Stimulated activated CD4-positive, alpha-beta T cell treated with anti-CD3 and anti-CD28 coated beads, Interleukin-15, amount 100 ng/mL, for 1 hour (primary cell): ENCODE measurements at places on chromosomes 2 and 18.

DNA sequence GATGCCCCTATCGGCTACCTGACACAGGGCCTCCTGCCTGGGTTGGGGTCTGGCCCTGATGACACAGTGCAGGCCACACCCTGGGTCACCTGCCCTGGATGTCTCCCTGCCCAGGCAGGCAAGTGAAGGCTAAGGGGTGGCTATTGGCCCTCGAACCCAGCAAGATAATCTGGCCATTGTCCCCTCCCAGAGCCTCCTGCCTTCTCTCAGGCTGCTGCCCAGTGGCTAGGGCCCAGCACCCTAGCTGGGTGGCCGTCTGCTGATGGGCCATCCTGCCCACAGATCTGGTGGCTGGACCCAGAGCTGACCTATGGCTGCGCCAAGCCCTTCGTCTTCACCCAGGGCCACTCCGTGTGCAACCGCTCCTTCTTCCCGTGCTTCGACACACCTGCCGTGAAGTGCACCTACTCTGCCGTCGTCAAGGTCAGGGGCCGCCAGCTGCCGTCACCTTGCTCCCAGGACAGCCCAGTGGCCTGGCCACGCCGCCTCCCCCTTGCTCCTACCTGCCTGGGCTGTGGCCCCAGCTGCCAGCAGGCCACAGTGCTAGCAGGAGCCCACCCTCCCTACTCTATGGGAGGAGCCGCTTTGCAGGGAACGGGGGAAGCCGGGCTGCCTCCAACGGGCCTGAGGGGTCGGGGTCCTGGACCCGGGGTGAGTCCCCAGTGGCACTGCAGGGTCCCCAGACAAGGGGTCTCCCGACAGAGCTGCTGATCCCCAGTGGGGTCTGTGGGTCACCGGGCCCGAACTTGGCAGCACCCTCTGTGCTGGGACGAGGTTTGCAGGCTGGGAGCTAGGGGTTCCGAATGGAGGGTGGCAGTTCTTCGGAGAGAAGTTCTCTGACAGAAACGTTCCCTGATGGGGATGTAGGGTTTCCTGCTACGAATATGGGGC lies 4.1 kb downstream of the RNPEPL1 start:
- DNase-seq, result no peak

DNA sequence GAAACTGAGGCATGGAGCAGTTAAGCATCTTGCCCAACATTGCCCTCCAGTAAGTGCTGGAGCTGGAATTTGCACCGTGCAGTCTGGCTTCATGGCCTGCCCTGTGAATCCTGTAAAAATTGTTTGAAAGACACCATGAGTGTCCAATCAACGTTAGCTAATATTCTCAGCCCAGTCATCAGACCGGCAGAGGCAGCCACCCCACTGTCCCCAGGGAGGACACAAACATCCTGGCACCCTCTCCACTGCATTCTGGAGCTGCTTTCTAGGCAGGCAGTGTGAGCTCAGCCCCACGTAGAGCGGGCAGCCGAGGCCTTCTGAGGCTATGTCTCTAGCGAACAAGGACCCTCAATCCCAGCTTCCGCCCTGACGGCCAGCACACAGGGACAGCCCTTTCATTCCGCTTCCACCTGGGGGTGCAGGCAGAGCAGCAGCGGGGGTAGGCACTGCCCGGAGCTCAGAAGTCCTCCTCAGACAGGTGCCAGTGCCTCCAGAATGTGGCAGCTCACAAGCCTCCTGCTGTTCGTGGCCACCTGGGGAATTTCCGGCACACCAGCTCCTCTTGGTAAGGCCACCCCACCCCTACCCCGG lies 1.3 kb downstream of the PROC start:
- DNase-seq, result no peak

- no peak for DNase-seq
These were observed 639.7 kb downstream of the TDRD15 start for GRCh38 chr2:21763501-21763900.

DNA sequence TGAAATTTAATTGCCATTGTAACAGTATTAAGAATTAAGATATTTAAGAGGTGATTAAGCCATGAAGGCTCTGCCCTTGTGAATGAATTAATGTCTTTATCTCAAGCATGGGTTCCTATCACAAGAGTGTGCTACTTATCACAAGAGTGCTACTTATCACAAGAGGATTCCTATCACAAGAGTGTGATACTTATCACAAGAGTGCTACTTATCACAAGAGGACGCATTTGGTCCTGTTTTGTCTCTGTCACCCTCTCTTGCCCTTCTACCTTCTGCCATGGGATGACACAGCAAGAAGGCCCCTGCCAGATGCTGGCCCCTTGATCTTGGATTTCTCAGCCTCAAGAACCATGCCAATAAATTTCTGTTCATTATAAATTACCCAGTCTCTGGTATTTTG lies 13.2 kb upstream of the COL5A2 start:
- DNase-seq, result no peak

GRCh38 chr18:10249270-10249669 lies 205.2 kb upstream of the APCDD1 start:
- no peak for DNase-seq

GRCh38 chr2:235026649-235027557 lies 75.1 kb downstream of the SH3BP4 start:
- no peak for DNase-seq

DNA sequence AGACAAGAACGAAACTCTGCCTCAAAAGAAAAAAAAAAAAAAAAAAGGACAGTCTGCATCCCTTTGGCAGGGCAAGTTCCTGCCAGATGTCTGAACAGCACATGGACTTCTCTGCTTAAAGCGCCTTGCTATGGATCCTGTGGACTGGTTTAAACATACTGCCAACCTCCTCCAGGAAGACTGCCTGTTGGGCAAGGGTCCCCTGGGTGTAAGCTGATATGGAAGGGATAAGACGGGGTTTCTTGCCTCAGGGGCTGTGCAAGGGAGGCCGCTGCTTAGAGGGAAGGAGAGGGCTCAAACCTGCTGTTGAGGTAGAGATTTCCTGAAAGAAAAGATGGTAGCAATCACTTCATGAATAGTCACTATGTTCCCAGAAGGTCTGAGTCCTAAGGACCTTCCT lies 22.2 kb downstream of the SKA1 start:
- no peak for DNase-seq

- no peak for DNase-seq
These were observed 3.9 kb upstream of the SERPINB2 start for GRCh38 chr18:63883617-63884016.

- DNase-seq, result no peak
These were observed 39.6 kb downstream of the ITGAV start for GRCh38 chr2:186629250-186629996.

DNA sequence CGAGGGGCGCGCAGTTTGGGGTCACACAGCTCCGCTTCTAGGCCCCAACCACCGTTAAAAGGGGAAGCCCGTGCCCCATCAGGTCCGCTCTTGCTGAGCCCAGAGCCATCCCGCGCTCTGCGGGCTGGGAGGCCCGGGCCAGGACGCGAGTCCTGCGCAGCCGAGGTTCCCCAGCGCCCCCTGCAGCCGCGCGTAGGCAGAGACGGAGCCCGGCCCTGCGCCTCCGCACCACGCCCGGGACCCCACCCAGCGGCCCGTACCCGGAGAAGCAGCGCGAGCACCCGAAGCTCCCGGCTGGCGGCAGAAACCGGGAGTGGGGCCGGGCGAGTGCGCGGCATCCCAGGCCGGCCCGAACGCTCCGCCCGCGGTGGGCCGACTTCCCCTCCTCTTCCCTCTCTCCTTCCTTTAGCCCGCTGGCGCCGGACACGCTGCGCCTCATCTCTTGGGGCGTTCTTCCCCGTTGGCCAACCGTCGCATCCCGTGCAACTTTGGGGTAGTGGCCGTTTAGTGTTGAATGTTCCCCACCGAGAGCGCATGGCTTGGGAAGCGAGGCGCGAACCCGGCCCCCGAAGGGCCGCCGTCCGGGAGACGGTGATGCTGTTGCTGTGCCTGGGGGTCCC lies at the start of gene ITGA4:
Gene ITGA4, plus strand, starts transcription at position 266 of the 620 bp plus-strand sequence. Its CDS starts 269 bp downstream, at position 535.
- DNase-seq, result peak; percentile 74

- no peak for DNase-seq
These were observed 13.3 kb upstream of the CAPN13 start for GRCh38 chr2:30820381-30821055.

- DNase-seq, result no peak
These were observed 9.5 kb downstream of the PRKRA start for GRCh38 chr2:178441426-178441825.

- no peak for DNase-seq
These were observed 39.6 kb downstream of the HDHD2 start for GRCh38 chr18:47110492-47111274.

- DNase-seq, result no peak
These were observed 418.9 kb downstream of the IRS1 start for GRCh38 chr2:226380679-226381078.

- no peak for DNase-seq
These were observed 565.2 kb upstream of the ID2 start for GRCh38 chr2:8116661-8117060.

DNA sequence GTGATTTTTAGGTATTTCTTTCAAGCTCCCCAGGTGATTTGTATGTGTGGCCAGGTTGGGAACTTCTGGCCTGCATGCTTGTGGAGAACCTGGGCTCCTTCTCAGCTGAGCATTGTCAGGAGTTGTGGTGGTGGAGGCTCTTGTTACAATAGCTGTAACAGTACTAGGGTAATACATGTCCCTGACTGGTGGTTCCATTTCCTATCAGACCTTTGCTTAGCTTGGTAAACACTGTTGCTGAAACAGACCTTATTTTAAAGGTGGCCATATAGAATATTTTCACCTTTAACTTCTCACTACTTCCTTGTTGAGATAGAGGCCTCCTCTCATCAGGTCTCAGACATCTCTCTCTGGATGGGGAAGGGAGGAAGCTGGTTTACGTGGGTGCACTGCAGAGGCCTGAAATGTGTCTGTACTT lies 79.2 kb downstream of the SETBP1 start:
- no peak for DNase-seq

GRCh38 chr2:235218486-235218907 lies 266.7 kb downstream of the SH3BP4 start:
- no peak for DNase-seq

- DNase-seq, result no peak
These were observed 179.7 kb downstream of the ANAPC1 start for GRCh38 chr2:111704246-111704645.

DNA sequence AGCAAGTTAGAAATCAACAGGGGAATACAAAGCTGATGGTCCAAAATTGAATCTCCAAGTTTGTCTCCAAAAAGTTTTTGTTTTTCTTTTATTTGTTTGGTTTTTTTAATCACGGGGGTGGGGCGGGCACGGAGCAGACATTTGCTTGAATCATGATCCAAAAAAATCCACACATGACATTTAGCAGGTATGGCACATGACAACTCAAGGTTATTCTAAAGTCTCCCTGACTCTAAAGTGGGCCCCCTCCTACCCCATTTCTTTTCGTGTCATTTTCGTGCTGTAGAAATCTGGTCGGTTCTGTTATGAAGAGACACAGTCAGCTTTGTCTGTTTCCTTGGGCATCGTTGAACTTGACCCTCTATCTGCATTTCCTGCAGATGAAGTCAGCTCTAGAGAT lies 14.6 kb downstream of the RNU4ATAC start:
- DNase-seq, result no peak

DNA sequence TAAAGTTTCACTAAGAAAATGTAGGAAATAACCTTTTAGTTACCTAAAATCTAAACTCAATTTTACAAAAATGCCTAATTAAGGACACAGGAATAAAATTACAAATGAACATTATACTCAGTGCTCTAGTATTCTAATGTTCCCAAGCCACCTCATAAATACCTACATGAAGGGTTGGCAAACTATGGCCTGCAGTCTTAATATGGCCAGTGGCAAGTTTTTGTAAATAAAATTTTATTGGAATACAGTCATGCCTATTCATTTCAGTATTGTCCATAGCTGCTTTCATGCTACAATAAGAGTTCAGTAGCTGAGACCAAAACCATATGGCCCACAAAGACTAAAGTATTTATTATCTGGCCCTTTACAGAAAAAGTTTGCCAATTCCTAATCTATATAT lies 53.8 kb downstream of the SS18 start:
- DNase-seq, result no peak

GRCh38 chr2:41197781-41198180 lies 745.9 kb upstream of the SLC8A1 start:
- DNase-seq, result no peak

GRCh38 chr18:68740966-68741365 lies 26.1 kb upstream of the TMX3 start:
- DNase-seq, result no peak

DNA sequence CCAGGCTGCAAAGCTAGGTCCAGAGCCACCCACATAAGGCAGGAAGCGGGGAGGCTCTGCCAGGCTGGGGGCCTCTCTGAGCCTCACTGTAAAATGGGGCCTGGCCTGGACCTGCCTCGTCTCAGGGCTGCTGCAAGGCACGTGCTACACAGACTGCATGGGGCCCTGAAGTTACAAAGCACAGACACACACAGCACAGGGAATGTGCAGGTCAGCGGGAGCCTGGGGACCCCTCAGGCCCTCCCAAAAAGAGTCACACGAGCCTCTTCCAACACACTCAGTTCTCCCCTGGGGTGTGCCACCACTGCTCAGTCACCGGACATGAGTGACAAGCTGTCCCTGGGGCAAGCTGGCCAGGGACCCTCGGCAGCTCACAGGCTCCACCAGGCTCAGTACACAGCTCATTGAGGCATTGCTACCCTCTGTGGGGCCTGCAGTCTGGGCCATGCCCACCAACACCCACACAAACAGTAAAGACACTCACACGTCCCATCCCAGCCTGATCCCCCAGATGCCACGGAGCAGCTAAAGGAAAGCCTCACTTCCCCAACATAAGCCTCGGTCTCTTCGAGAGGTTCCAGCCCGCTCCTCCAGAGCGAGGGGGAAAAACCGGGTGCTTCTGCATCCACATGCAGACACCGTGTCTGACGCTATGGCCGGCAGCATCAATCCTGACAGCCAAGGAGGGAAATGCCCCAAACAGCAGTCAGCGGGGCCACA lies 33.7 kb downstream of the BOK start:
- no peak for DNase-seq

DNA sequence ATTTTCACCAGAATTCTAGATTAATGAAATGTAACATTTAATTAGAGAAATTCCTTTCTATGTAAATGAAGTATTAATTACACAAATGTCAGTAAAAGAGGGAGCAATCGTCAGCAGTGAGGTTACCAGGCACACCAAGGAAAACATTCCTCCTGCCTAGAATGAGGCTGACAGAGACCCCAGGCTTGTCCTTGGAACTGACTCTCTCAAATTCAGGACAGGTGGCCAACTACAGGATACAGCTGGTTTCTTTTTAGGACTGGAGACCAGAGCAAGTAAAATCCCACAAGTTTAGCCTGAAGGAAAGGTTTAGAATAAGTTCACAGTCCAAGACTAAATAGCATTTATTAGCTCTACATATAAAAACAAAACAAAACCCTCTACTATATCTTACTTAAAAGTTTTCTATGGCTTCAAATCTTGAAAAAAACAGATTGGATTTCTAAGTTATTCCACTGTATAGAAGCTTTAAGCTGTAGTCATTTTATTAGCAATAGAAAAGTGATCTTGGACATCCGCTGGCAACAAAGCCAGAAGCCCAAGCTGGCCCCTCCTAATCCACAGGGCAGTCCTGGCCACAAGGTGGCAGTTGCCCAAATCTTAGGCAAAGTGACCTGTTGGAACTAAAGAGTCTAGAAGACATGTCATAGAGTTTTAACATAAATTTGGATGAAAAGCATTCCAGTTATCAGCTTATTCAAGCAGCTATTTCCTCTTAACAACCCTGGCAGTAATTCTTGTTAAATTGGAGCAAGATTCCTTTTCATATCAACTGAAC lies 81.0 kb downstream of the SP3 start:
- no peak for DNase-seq

GRCh38 chr2:63218800-63219526 lies 168.3 kb downstream of the OTX1 start:
- DNase-seq, result no peak
